ENCODE measurements at places on chromosomes 12 and 14.

GRCh38 chr14:96666088-96666487 is 131.1 kb upstream of the VRK1 start:
- DNase-seq = no peak

DNA sequence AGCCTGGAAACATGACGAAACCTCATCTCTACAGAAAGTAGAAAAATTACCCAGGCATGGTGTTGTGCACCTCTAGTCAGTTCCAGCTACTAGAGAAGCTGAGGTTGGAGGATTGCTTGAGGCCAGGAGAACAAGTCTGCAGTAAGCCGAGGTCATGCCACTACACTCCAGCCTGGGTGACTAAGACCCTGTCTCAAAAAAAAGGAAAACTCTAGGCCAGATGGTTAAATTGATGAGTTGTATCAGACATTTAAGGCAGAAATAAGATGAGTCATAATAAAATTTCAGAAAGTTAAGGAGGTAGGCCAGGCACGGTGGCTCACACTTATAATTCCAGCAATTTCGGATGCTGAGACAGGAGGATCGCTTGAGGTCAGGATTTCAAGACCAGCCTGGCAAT is 10.7 kb downstream of the EIF2S1 start:
- no peak for DNase-seq

DNA sequence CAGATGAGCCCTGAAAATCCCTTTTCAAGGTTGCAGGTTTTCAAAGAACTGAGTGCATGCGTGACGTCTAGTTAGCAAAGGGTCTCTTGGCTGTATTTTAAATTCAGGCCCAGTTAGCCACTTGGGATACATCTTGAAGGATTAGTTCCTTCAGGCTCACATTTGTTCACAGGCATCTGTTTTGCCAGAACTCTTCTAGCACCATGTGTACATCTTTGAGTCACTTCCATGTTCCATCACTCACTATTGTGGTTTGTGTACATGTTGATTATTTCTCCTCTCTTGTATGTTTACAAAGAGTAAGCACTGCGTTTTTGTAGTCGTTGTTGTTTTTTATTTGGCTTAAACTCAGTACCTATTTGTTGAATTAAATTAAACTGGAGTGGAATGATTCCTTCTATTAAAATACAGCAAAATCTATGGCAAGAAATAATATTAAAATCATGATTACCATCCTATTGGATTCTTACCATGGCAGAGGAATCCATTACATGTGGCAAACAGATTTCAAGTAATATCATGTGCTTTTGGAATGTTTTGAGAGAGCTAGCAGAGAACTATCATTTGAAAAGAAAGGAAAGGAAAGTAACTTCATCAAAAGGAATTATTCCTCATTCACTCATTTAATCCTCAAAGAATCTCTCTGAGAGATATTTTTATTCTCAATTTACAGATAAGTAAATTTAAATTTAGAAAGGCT is 438.9 kb upstream of the FAR2 start:
- no peak for DNase-seq

GRCh38 chr14:94396628-94397225 is 8.3 kb upstream of the SERPINA1 start:
- DNase-seq = no peak

GRCh38 chr12:5746036-5746908 is 198.8 kb downstream of the ANO2 start:
- DNase-seq = no peak

DNA sequence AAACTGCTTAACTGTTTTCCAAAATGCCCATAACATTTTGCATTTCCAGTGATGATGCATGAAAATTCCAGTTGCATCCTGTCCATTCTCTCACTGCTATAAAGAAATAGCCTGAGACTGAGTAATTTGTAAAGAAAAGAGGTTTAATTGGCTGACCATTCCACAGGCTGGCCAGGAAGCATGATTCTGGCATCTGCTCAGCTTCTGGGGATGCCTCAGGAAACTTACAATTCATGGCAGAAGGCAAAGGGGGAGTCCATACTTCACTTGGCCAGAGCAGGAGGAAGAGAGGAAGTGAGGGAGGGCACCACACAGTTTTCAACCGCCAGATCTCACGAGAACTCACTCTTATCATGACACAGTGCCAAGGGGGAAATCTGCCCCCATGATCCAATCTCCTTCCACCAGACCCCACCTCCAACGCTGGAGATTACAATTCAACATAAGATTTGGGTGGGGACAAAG is 18.2 kb upstream of the CLEC2D start:
- peak; percentile 65 for DNase-seq

GRCh38 chr14:100866666-100867630 is 36.6 kb downstream of the RTL1 start:
- no peak for DNase-seq

DNA sequence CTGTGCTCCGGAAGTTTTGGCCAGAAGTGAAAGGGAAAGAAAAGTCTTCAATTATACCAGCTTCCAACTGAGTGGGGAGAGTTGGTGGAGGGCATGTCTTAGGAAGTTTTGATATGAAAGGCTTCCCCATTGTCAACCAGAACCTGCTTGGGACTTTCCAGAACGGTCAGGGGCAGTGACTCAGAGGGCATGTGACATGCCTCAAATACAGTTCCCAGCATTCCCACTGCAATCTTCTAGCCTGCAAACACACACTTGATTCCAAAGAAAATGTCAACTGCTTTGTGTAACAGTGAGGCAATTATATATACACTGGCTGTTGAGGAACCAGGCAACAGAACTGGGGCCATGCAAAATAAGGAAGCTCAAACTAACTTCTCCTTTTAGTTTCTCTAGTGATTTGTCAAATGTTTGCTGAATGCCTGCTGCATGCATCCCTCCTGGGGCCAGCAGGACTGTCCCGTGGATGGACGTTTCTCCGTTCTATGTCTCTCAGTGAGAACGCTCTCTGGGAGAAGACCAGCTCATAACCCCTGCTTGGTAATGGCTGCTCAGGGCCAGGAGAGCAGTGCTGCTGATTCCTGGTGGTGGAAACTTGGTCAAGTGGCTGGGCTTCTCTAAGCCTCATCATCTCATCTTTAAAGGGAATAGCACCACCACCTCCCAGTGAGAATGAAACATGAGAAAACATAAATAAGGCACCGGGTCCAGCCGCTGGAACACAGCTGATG is 18.3 kb downstream of the SLC25A47 start:
- DNase-seq = peak; percentile 66

GRCh38 chr12:85765453-85765869 is 70.7 kb downstream of the RASSF9 start:
- DNase-seq = no peak

DNA sequence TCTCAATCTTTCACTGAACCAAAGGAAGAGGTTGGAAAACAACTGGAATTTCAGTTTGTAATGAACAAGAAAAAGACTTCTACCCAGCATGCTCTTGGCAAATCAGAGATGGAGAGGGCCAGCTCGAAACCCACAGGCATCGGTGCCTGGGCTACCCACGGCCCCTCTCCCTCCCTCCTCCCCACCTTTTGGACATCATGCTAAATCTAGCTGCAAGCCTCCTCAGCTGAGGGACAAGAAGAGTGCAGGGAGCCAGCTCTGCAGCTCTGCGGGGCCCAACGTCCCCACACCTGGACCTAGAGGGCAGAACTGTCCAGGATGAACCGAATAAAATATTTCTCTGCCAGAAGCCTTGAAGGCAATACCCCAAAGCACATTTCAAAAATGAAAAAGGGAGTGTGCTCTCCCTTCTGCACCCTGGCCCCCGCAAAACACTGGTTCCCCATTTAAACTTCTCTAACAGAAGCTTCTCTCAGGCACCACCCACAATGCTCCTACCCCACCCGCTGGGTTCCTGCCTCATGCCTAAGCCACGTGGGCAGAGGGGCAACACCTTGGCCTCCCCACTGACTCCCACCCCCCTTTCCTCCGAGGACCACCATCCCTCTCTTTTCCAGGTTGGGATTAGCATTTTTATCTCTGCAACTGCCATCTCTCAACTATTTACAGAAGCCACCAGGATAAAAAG is 8.2 kb downstream of the CAMKK2 start:
- DNase-seq = no peak

DNA sequence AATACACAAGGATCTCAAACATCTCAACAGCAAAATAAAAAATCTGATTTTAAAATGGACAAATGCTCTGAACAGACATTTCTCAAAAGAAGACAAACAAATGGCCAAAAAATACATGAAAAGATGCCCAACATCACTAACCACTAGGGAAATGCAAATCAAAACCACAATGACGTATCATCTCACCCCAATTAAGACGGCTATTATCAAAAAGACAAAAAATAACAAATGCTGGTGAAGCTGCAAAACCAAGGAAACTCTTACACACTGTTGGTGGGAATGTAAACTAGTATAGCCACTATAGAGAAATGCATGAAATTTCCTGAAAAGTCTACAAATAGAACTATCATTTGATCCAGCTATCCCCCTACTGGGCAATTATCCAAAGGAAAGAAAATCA is 145.0 kb downstream of the BTG1 start:
- peak; percentile 86 for DNase-seq

GRCh38 chr12:109331301-109331952 is 16.3 kb upstream of the MYO1H start:
- no peak for DNase-seq

DNA sequence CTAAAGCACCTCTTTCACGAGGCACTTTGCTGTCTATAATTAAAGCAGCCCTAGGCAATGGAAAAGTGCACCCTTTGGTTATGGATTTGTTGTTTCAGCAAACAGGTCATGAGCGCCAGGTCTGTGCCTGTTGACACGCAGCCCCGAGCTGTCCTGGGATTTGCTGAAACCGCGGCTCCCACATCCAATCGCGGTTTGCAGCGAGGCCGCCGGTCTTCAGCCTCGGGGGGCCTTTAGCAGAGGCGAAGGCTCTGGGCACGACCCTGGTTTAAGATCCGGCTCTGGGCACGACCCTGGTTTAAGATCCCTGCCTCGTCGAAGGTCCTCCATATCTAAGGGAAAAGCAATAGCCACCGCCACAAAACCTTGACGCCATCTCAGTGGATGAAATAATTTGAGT is 79.2 kb downstream of the GLT1D1 start:
- no peak for DNase-seq

DNA sequence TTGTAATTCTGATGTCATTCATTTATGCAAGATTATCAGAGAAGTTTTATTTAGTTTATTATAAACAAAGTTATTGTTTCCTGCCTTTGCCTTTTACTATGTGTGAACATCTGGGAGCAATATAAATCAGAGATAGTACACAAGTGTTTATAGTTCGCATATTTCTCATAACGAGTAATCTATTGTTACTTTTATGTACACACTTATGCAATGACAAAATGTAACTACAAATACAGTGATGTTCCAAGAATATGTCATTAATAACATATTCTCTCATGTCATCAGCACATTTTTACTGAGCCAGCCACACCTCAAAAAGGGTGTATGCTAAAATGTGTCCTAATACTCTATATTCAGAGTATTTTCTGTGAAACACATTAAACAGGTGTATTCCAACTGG is 243.2 kb downstream of the ALX1 start:
- no peak for DNase-seq

DNA sequence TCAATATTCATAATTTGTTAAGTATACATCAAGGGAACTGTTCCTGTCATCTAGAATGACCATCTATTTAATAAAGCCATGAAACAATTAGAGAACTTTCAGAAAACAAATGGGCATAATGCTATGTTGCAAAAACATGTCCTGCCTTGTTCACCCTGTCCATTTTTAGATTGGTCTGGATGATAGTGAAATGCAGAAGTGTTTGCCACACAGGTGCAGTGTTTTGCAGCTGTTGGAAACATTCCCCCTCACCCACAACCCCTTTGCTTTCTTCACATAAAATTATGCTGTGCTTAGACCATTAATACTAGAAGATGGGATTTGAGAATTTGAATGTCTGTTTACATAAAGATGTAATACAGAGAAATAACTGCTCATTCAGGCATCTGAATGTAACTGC is 36.5 kb downstream of the LEMD3 start:
- DNase-seq = no peak

GRCh38 chr12:95972832-95973456 is 23.2 kb downstream of the HAL start:
- no peak for DNase-seq

Measured in fibroblast of skin of back (primary cell).